Right kidney (tissue), 9 donors: ENCODE measurements at places on chromosomes 2 and 18.

DNA sequence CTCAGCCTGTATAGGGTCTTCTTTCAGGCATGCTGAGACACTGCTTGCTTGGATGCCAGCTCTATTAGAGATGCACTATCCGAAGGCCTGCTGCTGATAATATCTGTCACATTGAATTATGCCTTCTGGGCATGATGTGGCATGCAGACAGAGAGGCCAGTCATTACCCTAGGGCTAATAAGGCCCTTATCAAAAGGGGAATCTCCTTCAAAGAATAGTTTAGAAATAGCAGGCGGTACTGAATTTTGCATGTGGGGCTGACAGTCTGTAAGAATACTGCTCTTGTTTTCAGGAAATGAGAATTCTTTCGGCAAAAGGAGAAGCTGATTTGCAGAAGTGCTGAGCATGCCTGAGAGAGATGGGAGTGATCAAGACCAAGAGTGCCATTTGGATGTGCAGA is 13.1 kb upstream of the LHCGR start:
- DNase-seq = no peak

DNA sequence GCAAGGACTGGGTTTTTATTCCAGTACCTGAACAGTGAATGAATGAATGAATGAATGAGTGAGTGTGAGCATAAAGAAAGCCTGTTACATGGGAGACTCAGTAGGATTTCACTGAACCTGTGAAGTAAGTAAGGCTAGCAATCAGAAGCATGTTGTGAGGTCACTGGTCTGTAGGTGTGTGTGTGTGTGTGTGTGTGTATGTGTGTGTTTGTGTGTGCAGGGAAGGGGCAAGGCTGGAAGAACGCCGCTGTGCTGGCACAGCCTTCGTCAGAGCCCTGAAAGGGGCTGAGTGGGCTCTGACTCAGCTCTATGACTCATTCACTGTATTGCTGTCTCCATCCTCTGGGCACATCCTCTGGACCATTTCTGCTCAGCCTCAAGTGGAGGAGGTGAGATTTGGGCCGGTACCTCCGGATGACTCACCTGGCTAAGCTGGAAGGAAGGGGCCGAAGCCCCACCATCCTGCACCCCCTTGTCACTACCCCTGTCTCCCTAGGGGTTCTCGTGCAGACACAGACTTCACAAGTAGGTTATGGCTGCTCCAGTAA is 51.4 kb upstream of the MRPL33 start:
- DNase-seq = no peak

DNA sequence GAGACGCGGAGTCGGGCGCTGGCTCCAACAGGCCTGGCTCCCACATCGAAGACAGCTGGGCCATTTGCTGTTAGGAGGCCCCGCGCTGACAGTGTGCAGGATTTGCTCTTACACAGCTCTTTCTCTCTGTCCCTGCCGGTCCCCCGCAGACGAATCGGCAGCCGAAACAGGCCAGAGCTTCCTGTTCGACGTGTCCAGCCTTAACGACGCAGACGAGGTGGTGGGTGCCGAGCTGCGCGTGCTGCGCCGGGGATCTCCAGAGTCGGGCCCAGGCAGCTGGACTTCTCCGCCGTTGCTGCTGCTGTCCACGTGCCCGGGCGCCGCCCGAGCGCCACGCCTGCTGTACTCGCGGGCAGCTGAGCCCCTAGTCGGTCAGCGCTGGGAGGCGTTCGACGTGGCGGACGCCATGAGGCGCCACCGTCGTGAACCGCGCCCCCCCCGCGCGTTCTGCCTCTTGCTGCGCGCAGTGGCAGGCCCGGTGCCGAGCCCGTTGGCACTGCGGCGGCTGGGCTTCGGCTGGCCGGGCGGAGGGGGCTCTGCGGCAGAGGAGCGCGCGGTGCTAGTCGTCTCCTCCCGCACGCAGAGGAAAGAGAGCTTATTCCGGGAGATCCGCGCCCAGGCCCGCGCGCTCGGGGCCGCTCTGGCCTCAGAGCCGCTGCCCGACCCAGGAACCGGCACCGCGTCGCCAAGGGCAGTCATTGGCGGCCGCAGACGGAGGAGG is 3.5 kb downstream of the GDF7 start:
- DNase-seq = peak; percentile 79

- no peak for DNase-seq
Measured at GRCh38 chr2:56357655-56358295, 174.0 kb downstream of the CCDC85A start.

DNA sequence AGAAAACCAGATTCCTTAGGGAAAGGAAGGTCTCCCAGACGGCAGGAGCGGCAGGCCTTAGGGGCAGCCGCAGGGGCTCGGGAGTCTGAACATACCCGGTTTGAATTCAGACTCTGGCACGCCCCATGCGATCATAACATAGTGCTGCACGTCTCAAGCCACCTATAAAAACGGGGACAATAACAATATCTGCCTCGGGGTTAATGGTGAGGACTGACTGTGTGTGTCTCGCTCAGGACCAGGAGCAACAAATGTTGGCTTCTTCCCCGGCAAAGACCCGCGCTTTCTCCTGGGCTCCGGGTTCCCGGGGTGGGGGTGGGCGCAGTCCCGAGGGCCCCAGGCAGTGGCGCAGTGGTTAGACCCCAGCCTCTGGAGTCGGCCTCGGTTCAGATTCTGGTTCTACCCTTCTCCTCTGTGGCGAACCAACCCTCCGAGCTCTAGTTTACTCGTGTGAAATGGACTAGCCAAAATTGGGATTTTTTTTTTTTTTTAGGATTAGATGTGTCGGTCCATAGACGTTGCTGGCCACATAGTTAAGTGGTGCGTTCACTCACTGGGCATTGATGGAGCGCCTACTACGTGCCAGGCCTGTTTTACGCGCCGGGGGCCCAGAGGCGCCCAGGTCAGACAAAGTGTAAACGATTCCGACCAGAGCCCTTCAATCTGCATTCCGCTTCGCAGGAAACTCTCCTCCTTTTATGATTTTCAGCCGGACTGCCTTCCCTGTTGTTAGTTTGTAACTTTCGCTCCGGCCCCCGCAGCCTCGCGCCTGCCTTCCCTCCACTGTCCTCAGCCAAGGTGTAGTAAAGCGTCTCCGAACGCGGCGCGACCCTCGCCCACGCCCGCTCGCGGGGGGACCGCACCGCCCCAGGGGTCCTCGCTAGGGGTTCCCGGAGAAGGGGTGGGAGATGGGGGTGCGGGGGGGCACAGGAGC is 820 bp upstream of the SH3BP4 start:
- DNase-seq = peak; percentile 75

GRCh38 chr2:125559186-125559585 is 1096.8 kb upstream of the GYPC start:
- no peak for DNase-seq

DNA sequence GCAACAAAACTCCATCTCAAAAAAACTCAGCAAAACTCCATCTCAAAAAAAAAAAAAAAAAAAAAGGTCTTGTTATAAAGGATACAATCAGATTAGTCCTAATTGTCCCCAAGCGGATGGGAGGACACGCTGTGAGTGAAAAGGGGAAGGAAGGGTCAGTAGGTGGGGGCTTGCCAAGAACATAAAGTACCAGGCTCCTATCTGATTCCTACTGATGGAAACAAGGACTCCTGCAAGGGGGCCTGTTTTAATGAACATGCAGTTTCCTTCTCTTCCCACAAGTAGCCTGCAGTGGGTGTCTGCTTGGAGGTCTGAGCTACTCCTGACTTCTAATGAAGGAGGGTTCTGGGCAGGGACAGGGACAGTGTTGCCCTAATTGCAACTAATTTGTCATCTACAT is 7.9 kb downstream of the SCG2 start:
- no peak for DNase-seq

DNA sequence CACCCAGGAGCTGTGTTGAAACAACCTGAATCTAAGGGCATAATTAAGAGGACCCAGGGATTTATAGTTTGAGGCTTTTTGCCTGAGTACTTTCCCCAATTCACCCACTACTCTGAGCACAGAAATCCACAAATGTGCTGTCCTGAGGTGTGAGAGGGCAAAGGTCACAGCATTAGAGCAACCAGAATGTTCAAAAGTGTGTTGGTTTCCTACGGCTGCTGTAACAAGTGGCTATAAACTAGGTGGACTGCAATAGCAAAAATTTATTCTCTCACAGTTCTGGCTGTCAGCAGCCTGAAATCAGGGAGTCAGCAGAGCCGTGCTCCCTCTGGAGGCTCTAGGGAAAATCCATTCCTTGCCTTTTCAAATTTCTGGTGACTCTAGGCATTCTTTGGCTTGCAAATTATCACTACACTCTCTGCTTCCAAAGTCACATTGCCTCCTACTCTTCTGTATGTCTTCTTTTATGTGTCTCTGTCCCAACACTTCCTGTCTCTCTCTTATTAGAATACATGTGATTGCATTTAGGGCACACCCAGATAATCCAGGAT is 91.4 kb upstream of the TACR1 start:
- DNase-seq = no peak

- DNase-seq = no peak
Measured at GRCh38 chr18:70299393-70299792, 10.5 kb downstream of the SOCS6 start.

- no peak for DNase-seq
Measured at GRCh38 chr18:67359873-67360838, 156.4 kb downstream of the DSEL start.
